Gastroesophageal sphincter (tissue), 4 donors: ENCODE measurements at places on chromosomes 7 and 10.

DNA sequence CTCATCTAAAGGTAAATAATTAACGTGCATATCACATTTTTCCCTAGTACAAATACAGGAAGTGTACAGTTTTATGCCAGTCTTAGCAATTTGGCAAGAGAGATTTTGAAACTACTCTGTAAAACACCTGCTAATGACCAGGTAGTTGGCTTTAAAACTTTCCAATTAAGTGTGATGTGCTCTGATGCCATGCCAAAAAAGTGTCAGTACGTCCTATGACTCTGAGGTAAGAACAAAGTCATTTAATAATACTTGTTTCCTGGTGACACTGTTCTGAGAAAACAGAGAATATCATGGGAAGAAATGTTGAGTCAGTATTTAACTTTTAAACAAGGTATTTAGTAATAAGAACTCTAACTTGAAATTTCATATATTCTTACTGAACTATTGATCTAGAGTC lies 9.6 kb downstream of the PDZD8 start:
- H3K27ac ChIP-seq = no peak overlapping the region
- H3K4me1 ChIP-seq = peaks cover 8% of the 10 kb centered on the region
- no peak for ATAC-seq
- no peak overlapping the region for H3K4me3 ChIP-seq
- H3K27me3 ChIP-seq = no peaks in the 10 kb centered on the region

DNA sequence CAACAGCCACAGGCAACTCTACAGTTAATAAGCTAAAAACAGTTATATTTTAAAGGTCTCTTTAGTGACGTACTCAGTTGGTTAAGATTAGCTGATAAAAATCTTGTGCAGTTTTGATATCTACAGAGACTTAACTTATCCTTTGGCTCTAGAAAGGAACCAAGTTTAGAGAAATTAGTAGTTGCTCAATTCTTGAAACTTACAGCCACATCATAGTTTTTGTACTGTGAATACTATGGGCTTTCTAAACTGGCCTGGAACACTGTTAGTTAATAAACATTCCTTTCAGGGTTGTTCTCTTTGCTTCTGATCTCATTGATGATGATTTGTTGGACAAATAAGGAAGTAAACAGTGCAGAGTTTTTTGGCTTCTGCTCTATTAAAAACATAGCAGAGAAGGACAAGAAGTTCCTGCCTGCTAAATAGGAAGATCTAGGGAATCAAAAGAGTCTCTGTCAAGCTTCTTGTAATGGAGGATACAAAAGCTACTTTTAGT lies 73.1 kb downstream of the MKLN1 start:
- ATAC-seq = peak; percentile 77
- H3K36me3 ChIP-seq = no peaks in the 10 kb centered on the region
- H3K4me3 ChIP-seq = no peak overlapping the region
- H3K27me3 ChIP-seq = no peaks in the 10 kb centered on the region
- H3K4me1 ChIP-seq = peaks cover 9% of the 10 kb centered on the region

- no peak for ATAC-seq
- no peaks in the 10 kb centered on the region for H3K27me3 ChIP-seq
- peaks cover 68% of the 10 kb centered on the region for H3K36me3 ChIP-seq
- H3K27ac ChIP-seq = no peak overlapping the region
- H3K4me3 ChIP-seq = no peak overlapping the region
- peaks cover 20% of the 10 kb centered on the region for H3K4me1 ChIP-seq
Observed at GRCh38 chr10:75028748-75029147, 82.7 kb upstream of the SAMD8 start.

GRCh38 chr10:24952707-24953645 lies 570 bp upstream of the PRTFDC1 start:
- peak overlapping the region; percentile 85 for H3K27ac ChIP-seq
- H3K4me3 ChIP-seq = peak overlapping the region; percentile 81
- H3K36me3 ChIP-seq = no peaks in the 10 kb centered on the region
- H3K27me3 ChIP-seq = no peaks in the 10 kb centered on the region

DNA sequence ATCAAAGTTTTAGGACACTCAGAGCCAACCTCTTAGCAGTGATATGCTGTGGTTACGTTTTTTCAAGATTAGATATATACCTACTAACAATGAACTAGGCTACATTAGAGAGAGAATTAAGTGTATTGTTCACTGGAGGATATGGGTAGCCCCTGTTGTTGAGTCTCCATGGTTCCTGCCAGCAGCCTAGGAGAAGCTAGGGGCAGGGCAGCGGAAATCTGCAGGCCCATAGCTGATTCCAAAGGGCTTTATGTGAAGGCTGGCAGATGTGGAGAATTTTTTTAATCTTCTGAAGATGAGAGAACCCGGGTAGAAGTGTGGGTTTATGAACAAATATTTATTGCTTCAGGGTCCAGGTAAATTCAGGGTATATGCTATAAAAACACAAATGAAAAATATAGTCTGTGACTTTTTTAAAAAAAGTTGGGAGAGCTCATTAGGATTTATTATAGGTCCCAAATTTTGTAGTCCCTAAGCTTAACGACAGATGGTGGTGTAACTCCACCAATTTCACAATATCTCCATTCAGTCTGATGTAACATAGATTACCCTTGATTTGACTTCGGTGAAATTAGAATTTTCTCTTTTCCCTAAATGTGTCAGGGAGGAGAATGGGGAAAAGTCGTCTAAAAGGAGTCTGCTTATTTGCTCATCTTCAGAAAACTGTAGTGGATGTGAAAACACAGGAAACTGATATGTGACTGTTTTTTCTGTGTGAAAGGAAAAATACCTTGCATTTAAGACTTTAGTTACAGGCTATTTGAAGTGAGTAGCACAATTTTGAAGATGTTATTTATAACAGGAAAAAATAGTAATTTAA lies 163.0 kb upstream of the PPP1R3A start:
- no peaks in the 10 kb centered on the region for H3K4me1 ChIP-seq
- H3K27ac ChIP-seq = peak overlapping the region; percentile 99
- peaks cover 22% of the 10 kb centered on the region for H3K27me3 ChIP-seq

DNA sequence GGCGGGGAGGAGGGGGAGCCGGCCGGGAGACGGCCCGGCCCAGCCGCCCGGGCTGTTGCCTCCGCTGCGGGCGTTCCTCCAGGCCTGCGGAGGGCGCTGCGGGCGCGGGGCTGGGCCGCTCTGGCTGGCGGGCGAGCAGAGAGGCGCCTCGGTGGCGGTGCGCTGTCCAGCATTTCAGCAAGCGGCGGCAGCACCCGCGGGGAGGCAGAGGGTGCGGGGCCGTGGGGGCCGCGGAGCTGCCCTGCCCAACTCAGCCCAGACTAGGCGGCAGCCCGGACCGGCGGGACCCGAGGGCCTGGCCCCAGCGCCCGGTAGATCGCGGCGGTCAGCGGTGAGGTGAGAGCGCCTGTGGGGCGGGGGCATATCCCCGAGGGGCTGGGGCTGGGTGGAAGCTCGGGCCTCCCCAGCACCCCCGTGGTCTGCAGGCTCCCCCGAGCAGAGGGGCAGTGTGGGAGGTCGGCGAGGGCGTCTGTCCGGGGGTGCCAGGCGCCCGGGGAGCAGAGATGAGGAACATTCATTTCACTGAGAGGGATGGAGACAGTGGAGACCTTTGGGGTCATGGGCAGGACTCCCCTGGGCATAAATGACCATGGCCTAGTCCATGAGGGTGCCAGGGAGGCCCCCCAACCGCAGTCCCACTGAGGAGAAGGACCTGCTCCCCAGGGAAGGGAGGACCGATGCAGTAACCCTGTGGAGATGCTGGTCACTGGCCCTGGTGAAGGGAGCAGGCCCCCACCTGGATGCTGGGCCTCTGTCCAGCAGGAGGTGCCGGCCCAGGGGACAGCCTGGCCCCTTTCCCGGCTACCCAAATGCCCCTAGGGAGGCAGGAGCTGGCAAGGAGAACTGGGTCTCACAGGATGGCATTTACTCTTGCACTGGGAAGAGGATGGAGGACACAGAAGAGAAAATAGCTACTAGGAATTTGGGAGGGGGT lies at the start of gene SRRM3:
Gene SRRM3, plus strand, starts transcription at position 165 of the 934 bp plus-strand sequence. CDS start 33,171 bp downstream, outside the sequence.
- peaks cover 11% of the 10 kb centered on the region for H3K4me1 ChIP-seq
- ATAC-seq = peak; percentile 88
- H3K4me3 ChIP-seq = no peak within 1 kb of the TSS
- peaks cover 83% of the 10 kb centered on the region for H3K27me3 ChIP-seq
- no peaks in the 10 kb centered on the region for H3K36me3 ChIP-seq

- H3K27me3 ChIP-seq = peaks cover 7% of the 10 kb centered on the region
- H3K27ac ChIP-seq = no peak overlapping the region
- H3K4me3 ChIP-seq = no peak overlapping the region
- ATAC-seq = no peak
Observed at GRCh38 chr7:50202052-50202555, 102.4 kb upstream of the IKZF1 start.

DNA sequence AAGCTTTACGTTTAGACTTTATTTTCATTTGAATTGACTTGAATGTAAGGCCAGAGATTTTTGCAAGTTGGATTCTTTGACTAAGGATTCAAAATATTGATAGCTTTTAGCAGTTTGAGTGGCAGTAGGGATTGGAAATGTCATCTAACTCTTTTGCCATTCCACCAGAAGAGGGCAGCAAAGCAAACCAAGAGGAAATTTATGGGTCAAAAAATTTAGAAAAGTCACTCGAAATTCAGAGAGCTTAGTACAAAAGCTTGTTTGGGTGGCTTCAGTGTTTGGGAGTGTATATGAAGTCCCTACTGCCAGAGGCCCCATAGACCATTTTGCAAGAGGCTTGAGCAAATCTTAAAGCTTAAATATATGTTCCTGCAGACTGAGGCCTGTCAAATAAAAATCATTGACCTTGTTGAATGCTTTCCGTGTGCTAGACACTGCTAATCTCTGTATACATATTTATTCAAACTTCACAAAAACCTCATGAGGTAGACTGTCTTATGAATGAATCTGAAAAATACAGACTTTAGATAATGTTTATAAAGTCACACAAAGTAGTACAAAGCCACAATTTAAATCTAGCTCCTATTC lies 44.6 kb upstream of the RSBN1L start:
- peaks cover 52% of the 10 kb centered on the region for H3K36me3 ChIP-seq
- no peak overlapping the region for H3K27ac ChIP-seq
- no peaks in the 10 kb centered on the region for H3K4me1 ChIP-seq
- ATAC-seq = no peak
- H3K4me3 ChIP-seq = no peak overlapping the region

GRCh38 chr7:151133986-151134742 lies 33.3 kb downstream of the GBX1 start:
- H3K27me3 ChIP-seq = no peaks in the 10 kb centered on the region
- H3K27ac ChIP-seq = no peak overlapping the region
- no peak for ATAC-seq
- H3K4me1 ChIP-seq = no peaks in the 10 kb centered on the region
- peaks cover 100% of the 10 kb centered on the region for H3K36me3 ChIP-seq
- H3K4me3 ChIP-seq = no peak overlapping the region

DNA sequence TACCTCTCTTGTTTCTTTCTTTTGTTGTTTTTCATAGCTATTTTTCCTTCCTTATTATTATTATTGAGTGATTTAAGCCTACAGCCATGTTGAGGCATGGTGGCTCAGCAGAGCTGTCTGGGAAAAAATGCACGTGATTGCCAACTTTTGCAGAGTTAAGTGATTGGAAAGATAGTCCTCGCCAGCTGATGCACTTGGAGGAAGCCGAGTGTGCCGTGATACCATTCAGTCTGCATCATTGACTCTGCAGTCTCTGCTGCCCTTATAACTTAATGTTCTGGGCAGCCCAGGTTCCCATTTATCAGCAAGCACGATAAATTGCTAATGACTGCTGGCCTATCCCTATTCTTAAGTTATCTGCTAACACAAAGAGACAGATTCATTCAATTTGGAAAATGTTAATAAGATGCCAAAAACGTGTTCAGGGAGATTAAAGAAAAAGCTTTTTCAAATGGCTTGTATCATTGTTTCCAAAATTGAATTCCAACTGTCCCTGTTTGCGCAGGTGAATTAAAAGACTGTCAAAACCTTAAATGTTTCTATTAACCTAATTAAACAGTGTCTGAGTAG lies 232.9 kb upstream of the NPY start:
- H3K36me3 ChIP-seq = no peaks in the 10 kb centered on the region
- H3K27me3 ChIP-seq = no peaks in the 10 kb centered on the region
- no peaks in the 10 kb centered on the region for H3K4me1 ChIP-seq
- no peak for ATAC-seq
- no peak overlapping the region for H3K4me3 ChIP-seq

DNA sequence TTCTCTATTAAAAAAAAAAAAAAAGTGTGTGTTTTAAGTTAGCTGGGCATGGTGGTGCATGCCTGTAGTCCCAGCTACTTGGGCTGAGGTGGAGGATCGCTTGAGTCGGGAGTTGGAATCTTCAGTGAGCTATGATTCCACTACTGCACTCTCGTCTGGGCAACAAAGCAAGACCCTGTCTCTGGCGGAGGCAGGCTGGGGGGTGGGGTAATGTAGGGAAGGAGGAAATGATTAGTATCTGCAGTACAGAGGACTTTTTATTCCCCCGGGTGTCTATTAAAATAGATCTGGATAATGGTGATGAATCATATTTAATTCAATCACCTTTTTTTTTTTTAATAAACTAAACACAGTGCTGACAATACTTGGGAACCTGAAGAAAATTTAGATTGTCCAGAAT lies 6.5 kb downstream of the CBX3 start:
- ATAC-seq = no peak
- no peak overlapping the region for H3K4me3 ChIP-seq
- peaks cover 69% of the 10 kb centered on the region for H3K36me3 ChIP-seq
- no peaks in the 10 kb centered on the region for H3K27me3 ChIP-seq
- H3K4me1 ChIP-seq = peaks cover 32% of the 10 kb centered on the region

DNA sequence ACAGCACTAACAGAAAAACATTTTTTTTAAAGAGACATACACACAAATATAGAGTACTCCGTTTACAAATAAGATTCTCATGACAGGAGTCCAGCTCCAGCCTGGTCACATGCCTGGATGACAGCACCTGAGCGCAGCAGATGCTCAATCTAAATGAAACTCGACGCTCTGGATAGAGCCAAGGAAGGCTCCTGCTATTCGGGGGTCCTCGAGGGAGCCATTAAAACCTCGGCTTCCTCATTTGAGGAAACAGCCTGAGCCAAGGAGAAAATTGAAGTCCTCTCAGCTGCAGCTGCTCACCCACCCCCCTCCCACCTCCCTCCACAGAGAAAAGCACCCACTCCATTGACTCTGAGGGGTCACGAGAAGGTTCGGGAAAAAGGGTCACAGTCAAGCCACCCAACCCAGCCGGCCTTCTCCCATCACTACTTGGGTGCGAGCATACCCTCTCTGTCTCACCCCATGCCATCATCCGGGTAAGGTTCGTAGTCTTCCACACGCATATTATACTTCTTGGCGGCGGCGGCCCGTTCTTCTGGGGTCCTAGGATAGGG lies 673 bp downstream of the NDUFB8 start:
- peak overlapping the region; percentile 31 for H3K27ac ChIP-seq
- H3K27me3 ChIP-seq = no peaks in the 10 kb centered on the region
- no peak for ATAC-seq
- peaks cover 40% of the 10 kb centered on the region for H3K36me3 ChIP-seq

DNA sequence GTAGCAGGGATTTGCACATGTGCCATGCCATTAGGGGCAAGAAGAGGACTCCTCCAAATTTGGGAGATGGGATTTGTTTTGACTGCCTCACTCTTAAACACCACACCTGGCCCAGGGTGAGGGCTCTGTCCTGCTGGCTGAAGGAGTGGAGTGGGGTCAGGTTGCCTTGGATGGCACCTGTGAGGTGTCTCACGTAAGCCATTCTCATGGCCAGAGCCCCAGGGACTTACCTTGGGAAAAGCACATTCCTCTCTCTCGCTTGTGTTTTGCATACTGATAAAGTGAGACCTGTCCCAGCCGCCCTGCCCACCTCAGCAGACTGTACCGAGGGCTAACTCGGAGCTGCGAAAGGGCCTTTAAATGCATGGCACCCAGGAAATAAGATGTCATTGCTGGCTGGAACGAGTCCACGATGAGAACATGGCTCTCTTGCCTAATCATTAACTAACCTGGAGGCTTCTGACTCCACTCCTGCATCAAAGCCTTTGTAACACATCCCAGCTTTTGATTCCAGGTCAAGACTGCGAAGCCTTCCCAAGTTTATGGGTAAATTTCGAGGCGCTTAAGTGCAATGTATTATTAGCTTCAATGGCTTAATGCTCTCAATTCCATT lies 184.0 kb upstream of the RNF32 start:
- no peak for ATAC-seq
- no peak overlapping the region for H3K4me3 ChIP-seq
- no peaks in the 10 kb centered on the region for H3K4me1 ChIP-seq
- H3K27ac ChIP-seq = no peak overlapping the region
